ENCODE measurements at places on chromosomes 13 and 19.

DNA sequence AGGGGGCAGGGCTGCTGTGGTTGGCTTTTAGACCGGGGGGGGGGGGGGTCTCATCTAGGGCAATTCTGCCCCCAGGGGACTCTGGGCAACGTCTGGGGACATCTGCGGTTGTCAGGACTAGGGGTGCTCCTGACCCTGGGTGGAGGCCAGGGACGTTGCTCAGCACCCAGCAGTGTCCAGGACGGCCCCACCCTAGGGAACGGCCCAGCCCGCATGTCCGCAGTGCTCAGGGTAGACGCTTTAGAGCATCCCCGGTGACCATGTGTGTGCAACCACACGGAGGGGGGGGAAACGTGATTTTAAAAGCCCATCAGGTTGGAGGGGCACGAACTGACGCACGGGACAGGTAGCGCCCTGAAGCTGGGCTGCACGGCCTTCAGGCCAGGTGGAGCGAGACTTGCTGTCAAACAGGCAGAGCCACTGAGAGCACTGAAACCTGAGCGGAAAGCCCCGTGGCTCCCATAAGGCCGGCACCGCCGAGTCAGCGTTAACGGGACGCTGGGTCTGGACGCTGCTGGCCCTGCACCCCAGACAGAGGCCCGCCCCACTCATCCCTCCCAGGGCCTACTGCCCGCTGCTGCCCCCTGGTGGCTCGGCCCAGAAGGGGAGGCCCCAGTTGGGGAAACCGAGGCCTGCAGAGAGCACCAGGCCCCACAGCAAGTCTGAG lies 8.3 kb downstream of the CACTIN start:
- DNase-seq = peak; percentile 48

- DNase-seq = no peak
Measured at GRCh38 chr13:50220938-50221337, 205.7 kb downstream of the KCNRG start.

- DNase-seq = peak; percentile 54
Measured at GRCh38 chr13:100546713-100547405, 41.7 kb downstream of the GGACT start.

DNA sequence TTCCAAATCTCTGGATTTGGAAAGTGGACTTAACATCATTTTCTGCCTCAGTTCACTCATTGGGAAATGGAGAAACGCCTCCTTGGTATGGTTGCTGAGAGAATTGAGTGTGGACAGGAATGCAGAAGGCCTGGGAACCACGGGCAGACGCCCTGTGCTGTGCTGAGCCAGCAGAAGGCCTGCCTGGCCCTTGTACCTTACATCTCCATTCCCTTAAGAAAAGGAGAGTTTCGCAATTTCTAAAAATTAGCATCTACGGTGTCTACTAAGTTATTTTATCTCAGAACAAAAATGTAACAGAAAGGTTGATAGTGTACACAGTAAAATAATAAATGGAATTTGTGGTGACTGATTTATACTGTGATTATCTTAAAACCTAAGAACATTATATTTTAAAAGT lies 78.7 kb downstream of the IPO5 start:
- DNase-seq = peak; percentile 23

GRCh38 chr19:23273022-23273589 lies 22.9 kb upstream of the ZNF724 start:
- DNase-seq = no peak

DNA sequence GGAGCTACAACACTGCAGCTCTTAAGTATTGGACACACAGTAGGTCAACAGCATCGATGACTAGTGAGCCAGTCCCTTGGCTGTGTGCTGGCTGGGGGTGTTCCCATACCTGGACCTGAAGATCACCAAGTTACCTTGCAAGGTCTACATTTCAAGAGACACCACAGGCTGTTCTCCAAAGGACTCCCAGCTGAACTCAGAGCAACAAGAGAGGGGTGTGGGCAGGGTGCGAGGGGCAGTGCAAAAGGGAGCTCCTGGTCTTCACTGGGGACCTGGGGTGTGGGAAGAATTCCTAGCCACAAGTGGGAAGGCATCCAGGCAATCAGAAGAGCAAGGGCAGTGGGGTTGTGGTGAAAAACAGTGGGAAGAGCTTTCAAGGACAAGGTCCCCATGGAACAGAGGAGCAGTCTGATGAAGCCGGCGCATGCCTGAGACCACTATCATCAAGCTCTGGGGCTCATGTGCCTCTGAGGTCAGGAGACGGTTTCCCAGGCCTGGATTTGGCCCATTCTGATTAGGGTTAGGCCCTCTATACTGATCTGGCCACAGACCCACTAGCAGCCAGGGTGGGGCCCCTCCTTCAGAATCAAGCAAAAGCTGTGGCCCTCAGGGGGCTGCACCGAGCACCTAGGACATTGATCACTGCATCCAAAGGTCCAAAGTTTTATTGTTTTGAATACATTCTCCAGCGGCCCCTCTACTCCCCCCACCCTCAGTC lies 4.7 kb upstream of the GSK3A start:
- DNase-seq = no peak

DNA sequence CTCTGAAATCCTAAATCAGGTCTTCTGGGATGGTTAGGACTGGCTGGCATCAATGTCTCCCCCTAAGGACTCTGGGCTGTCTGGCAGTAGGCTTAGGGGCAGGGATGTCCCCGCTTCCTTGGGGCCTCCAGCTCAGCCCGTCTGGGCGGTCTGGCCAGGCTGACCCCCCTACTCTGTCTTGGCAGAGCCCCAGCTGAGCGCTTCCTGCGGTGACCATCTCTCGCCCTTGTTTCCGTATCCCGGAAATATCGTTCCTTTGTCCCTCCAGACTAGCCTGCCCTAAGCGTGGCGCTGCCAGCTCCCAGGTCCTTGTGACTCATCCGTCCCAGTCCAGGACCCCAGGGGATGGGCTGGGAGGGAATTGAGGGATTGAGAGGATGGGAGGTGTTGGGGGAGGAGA lies 11.3 kb downstream of the GTPBP3 start:
- DNase-seq = peak; percentile 83

DNA sequence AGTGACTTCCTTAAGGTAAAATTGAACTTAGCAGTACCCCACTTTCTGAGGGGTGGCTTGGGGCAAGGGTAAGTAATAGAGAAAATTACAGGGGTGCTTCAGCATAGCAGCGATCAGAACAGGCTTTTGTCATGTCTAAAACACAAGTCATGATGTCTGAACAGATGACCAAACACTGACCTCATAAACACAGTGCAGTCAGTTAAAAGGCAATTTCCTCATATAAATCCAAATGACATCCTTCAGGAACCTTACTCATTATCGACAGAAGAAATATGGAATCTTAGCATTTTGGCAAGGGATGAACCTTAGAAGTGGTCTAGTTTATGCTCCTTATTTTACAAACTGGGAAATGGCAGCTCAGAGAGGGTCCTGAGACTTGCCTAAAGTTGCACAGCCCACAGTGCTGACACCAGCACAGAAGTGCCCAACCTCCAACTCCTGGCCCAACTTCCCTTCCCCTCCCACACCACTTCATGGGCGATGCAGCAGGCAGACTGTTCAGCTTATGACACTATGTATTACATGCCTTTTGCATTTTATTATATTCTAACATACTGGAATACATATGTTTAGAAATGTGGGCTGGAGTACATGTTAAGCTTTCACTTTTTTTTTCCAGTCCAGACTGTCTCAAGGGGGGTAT lies 3.6 kb downstream of the GJA3 start:
- no peak for DNase-seq
